B cell (primary cell): ENCODE measurements at places on chromosomes 1 and 21. TPM values are rescaled to one million over a fixed set of nuclear protein-coding genes. Genes with fewer than 3 reads are reported as not detected.

Gene RAB25
- 0.69 and 1.1 TPM in 2 replicates for total RNA-seq

Gene AMIGO1
- total RNA-seq, result 2.4 and 2.6 TPM in 2 replicates

Gene RAVER2
- total RNA-seq, result 1.4 and 1.5 TPM in 2 replicates

Gene PLCH2
- total RNA-seq, result 20.0 and 20.1 TPM in 2 replicates

Gene CEP350
- total RNA-seq, result 87.4 and 92.3 TPM in 2 replicates

Gene VCAM1
- not detected in 2 replicates for total RNA-seq

Gene F5
- total RNA-seq, result 0.15 and 0.27 TPM in 2 replicates

Gene GPR3
- total RNA-seq, result not detected in 2 replicates

Gene ADAMTSL4
- 0.34 TPM in 1 of 2 replicates, not detected in the other for total RNA-seq

Gene OR10Z1
- total RNA-seq, result not detected in 2 replicates

Gene MPZ
- 11.8 and 12.9 TPM in 2 replicates for total RNA-seq

Gene ACTRT2
- total RNA-seq, result not detected in 2 replicates

Gene AMY1C
- not detected in 2 replicates for total RNA-seq

Gene FAM167B
- 4.1 and 5.4 TPM in 2 replicates for total RNA-seq

Gene CD2
- total RNA-seq, result 0.32 and 0.74 TPM in 2 replicates

Gene LRRN2
- not detected in 2 replicates for total RNA-seq

Gene ZNF496
- total RNA-seq, result 22.6 and 23.1 TPM in 2 replicates

Gene LCE1B
- not detected in 2 replicates for total RNA-seq

Gene PRR9
- not detected in 2 replicates for total RNA-seq

Gene HHIPL2
- 0.99 and 1.3 TPM in 2 replicates for total RNA-seq

Gene FCRL1
- total RNA-seq, result 277 and 306 TPM in 2 replicates

Gene RIIAD1
- not detected in 2 replicates for total RNA-seq

Gene NR5A2
- 0.07 TPM in 1 of 2 replicates, not detected in the other for total RNA-seq

Gene GJA4
- total RNA-seq, result not detected in 2 replicates

Gene ADCY10
- 0.12 and 0.15 TPM in 2 replicates for total RNA-seq

Gene C4BPA
- total RNA-seq, result not detected in 2 replicates

Gene LRRIQ3
- total RNA-seq, result 1.4 and 2.2 TPM in 2 replicates

Gene KCNT2
- total RNA-seq, result not detected in 2 replicates

Gene REN
- not detected in 2 replicates for total RNA-seq

Gene INSRR
- total RNA-seq, result not detected in 2 replicates

Gene ADORA1
- not detected in 2 replicates for total RNA-seq

Gene GJB3
- total RNA-seq, result not detected in 2 replicates

Gene DMRTA2
- total RNA-seq, result not detected in 2 replicates
